ENCODE measurements at places on chromosomes 3 and 15.
A peak's percentile ranks its signal among the peaks of the same experiment; 100 is the strongest.

- no peak for DNase-seq
These were observed 6.6 kb downstream of the PPCDC start for GRCh38 chr15:75030023-75030413.

DNA sequence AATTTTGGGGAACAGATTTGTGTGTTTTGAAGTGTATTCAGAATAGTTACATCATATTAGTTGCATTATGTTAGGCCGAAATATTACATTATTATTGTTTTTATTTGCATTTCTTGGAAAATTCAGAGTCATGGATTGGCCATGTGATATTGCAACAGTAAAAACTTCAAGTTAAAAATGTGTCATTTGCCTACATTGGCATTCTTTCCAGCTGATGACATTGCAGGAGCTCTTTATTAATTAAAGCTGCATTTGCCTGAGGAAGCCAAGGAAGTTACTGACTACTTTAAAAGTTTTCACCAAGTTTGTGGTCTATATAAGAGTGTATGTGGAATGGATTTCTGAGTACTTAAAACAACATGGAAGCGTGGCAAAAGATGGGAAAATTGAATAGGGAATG, 726.4 kb upstream of the SGO1 start:
- no peak for DNase-seq

- no peak for DNase-seq
These were observed 30.4 kb upstream of the OR5K1 start for GRCh38 chr3:98432575-98432974.

DNA sequence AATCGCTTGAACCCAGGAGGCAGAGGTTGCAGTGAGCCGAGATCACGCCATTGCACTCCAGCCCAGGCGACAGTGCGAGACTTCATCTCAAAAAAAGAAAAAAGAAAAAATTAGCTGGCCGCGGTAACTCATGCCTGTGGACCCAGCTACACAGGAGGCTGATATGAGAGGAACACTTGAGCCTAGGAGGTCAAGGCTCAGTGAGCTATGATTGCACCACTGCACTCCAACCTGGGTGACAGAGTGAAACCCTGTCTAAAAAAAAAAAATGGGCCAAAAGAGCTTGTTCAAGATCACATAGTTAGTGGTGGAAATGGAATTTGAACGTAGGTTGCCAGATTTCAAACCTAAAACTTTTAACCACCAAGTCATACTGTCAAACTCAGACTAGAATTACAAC, 46.2 kb upstream of the PPP4R2 start:
- DNase-seq, result no peak

GRCh38 chr3:196220991-196221390, 4.7 kb downstream of the SLC51A start:
- DNase-seq, result no peak

- DNase-seq, result no peak
These were observed 17.3 kb upstream of the SRGAP3 start for GRCh38 chr3:9266716-9267115.

GRCh38 chr15:37031198-37031597, 69.2 kb downstream of the MEIS2 start:
- DNase-seq, result no peak

- no peak for DNase-seq
These were observed 143.2 kb upstream of the PRICKLE2 start for GRCh38 chr3:64368257-64369020.

DNA sequence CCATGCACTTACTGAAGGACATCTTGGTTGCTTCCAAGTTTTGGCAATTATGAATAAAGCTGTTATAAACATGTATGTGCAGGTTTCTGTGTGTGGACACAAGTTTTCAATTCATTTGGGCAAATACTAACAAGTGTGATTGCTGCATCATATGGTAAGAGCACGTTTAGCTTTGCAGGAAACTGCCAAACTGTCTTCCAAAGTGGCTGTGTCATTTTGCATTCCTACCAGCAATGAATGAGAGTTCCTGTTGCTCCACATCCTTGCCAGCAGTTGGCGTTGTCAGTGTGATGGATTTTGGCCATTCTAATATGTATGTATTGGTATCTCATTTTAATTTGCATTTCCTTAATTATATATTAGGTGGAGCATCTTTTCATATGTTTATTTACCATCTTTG, 280.1 kb downstream of the SV2B start:
- no peak for DNase-seq

- no peak for DNase-seq
These were observed 141.4 kb downstream of the FOXP1 start for GRCh38 chr3:71441925-71442651.

DNA sequence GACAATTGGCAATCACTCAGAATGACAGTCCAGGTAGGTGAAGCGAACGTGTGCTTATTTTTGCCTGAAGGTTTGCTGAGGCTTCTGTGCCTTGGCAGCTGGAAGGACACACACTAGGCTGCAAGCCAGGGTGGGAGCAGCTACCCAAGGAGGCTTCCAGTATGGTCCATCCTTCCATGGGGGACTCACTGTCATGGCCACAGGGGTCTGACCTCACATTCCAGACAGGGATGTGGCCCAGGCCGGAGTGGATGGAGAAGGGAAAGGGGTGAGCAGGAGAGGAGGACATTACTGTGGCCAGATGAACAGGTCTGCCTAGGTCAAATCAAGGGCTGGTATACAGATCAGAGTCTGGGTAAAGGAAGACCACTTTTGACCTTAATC, 247.7 kb downstream of the ADAMTS17 start:
- no peak for DNase-seq

DNA sequence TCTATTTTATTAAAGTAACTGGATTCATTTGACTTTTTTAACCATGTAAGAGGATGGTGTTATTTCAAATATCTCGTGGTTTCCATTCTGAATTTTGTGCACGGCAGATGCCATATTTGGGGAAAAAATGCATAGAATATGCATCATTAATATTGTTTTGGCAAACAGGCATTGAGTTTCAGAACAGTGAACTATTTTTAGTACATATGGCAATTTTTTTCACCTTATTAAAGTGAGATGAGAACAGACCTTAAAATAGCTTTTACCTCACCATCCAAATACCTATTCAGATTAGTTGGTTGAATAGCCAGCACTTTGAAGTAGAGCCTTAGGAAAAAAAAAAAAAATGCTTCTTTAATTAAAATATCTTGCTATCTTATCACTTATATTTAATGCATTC, 117.3 kb upstream of the FLNB start:
- no peak for DNase-seq

GRCh38 chr3:105930733-105931132, 61.9 kb upstream of the CBLB start:
- no peak for DNase-seq

DNA sequence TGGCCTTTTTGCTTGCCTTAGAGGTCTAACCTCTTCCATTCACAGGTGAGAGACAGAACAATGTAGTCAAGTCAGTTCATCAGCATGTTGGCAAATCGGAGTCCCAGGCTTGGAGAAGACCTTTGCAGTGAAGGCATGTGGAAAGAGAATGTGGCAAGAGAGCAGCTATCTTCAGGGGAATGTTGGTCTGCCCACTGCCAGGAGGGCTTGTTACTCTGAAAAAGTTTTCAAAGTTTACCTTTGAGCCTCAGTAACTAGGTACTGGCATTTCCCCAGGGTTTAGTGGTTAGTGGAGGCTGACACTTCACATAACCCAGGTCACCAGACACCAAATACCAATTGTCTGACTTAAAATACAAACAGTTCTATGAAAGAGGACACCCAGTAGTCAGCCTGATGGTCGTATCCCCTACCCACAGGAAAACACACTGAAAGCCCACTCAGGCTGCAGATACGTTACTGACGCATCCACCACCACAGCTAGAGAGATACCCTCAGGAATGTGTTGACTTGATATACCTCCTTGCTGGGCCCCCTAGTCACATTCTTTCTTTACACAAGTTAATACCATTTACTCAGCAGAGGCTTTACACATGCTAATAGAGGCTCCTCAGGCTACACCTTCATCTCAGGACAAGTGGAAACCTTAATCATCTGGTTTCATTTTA, 9.7 kb upstream of the ARID3B start:
- no peak for DNase-seq

DNA sequence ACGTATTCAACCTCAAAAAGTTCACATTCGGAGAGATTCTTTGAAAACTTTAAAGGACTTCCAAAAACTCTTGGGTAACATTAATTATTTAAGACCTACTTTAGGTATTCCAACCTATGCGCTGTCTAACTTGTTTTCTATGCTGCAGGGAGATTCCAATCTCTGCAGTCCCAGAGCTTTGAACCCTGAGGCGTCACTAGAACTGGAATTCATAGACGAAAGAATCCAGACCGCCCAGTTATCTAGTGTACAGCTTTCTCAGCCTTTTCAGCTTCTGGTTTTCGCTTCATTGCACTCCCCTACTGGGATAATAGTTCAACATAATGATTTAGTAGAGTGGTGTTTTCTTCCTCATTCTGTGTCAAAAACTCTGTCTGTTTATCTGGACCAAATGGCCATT, 711.3 kb downstream of the ROBO1 start:
- DNase-seq, result no peak

- peak; percentile 58 for DNase-seq
These were observed 68.4 kb upstream of the CHRNB4 start for GRCh38 chr15:78709263-78709882.

GRCh38 chr15:68031404-68031803, 22.7 kb upstream of the PIAS1 start:
- no peak for DNase-seq

- DNase-seq, result no peak
These were observed 4.6 kb downstream of the LSG1 start for GRCh38 chr3:194667363-194667762.

DNA sequence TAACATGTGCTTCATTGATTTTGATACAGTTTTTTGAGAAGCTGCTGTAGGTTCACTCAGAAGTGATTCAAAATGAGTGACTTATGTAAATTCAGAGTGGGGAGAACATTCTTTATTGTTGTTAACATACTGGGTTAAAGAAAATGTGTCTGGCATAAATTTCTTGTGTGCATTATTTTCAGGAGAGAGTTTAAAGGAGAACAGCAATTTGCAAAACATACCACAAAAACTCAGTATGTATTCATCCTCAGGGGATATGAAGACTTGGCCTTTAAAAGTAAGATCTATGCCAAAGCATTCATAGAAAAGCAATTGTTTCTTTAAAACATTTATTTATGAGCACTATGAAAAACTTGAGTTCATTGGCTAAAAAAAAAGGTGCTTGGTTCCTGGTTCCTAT, 1089.8 kb downstream of the ROBO2 start:
- no peak for DNase-seq

GRCh38 chr3:4748701-4749378, 230.4 kb upstream of the BHLHE40 start:
- peak; percentile 18 for DNase-seq

DNA sequence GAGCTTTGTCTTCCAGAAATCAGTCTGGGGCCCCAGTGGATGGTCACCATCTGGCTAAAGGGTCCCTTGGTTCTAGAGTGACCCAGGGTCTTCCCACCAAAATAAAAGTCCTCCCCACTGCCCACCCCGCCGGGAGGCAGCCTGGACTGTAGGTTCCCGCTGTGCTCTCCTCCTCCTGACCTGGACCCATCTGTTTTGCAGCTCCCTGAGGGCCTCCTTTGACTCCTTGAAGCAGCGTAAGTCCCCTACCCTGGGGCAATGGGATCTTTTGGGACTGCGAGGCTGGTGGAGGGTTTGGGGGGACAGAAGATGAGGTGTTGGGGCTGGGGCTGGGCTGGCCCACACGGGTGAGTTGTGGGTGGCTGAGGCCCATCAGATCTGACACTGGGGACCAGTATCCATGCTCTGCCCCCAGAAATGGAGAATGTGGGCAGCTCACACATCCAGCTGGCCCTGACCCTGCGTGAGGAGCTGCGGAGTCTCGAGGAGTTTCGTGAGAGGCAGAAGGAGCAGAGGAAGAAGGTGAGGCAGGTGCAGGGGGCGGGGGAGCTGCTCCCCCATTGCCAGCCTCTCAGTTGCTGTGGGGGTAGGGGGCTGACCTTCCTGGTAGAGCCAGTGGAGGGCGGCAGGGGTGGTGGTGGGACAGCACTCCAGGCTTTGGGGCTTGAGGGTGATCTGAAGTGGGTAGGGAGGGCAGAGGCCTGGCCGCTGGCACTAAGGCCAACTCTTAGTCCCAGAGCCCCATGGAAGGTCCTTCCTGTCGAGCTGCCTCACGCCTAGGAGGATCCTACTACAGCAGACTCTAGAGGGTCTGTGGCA, 30.4 kb downstream of the PSTPIP1 start:
- no peak for DNase-seq

DNA sequence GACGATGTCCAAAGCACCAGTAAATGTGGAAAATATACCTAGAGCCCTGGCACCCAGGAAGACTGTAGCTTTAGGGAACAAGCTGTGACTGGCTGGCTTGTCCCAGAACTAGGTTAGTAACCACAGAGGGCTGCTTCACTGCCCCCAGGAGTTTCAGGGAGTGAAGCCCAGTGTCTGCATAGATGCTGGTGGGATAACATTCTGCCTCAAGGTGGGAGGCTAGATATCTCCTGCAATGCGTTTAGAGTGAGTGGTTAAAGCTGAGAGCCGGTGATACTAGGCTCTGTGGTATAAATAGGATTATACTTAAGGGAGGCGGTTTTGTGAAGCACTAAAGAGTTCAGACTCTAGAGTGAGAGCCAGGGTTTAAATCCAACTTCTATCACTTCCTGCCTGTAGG, 11.7 kb upstream of the CP start:
- DNase-seq, result no peak

- DNase-seq, result no peak
These were observed 7.1 kb downstream of the CLRN1 start for GRCh38 chr3:150965436-150965835.
